Activated CD4-positive, alpha-beta memory T cell treated with anti-CD3 and anti-CD28 coated beads, Interleukin-2, amount 10 ng/mL, durations not matched to agents 7 days and 5 days (primary cell): ENCODE measurements at places on chromosomes 16 and 17.
A peak's percentile ranks its signal among the peaks of the same experiment; 100 is the strongest.

- no peaks in the 10 kb centered on the region for H3K36me3 ChIP-seq
- no peak overlapping the region for H3K27ac ChIP-seq
- no peaks in the 10 kb centered on the region for H3K4me1 ChIP-seq
- H3K27me3 ChIP-seq = no peaks in the 10 kb centered on the region
These were observed 271.2 kb downstream of the CBLN1 start for GRCh38 chr16:49010396-49010795.

DNA sequence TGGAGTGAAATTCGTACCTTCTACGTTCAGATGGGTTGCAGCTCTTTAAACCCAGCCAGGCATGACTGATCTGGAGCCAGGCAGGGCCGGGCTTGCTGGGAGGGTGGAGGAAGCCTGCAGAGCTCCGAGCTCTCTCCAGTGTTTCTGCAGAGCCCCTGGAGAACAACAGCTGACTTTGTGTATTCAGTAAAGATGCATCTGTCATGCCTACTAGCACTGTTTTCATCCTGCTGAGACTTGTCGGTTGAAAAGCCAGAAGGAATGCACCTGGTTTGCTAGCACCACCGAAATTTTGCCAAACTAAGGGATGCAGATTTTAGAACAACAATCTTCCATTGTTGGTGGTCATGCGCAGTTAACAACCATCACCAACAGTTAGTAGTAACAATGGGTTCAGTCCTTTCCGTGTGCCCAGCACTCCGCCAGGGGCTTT lies 22.4 kb upstream of the SCNN1B start:
- H3K4me1 ChIP-seq = no peaks in the 10 kb centered on the region
- peaks cover 20% of the 10 kb centered on the region for H3K27me3 ChIP-seq
- no peak for DNase-seq
- no peak overlapping the region for H3K4me3 ChIP-seq
- H3K27ac ChIP-seq = no peak overlapping the region

- H3K4me3 ChIP-seq = no peak overlapping the region
- DNase-seq = no peak
- H3K36me3 ChIP-seq = peaks cover 38% of the 10 kb centered on the region
- H3K27me3 ChIP-seq = no peaks in the 10 kb centered on the region
- H3K27ac ChIP-seq = no peak overlapping the region
These were observed 9.1 kb downstream of the TIMM22 start for GRCh38 chr17:1006054-1006453.

DNA sequence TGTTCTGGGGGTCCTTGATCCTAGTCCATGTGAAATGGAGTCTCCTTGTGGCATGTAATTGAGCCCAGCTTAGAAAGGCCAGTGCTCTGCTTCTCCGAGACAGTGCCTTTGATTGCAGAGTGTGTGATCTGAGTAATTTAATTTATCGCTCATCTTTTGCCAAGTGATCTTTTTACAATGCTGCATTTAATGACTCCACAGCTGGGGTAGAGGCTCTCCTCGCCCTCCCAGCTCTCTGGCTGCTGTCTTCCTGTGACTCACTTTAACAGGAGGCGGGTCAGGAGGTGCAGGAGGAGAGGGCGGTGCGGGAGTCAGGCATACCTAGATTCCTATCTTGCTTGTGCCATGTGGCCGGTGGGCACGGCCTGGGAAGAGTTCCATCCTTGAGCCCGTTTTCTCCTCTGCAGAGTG lies 113.4 kb upstream of the FOXF1 start:
- H3K27ac ChIP-seq = no peak overlapping the region
- no peaks in the 10 kb centered on the region for H3K27me3 ChIP-seq
- H3K4me3 ChIP-seq = no peak overlapping the region

DNA sequence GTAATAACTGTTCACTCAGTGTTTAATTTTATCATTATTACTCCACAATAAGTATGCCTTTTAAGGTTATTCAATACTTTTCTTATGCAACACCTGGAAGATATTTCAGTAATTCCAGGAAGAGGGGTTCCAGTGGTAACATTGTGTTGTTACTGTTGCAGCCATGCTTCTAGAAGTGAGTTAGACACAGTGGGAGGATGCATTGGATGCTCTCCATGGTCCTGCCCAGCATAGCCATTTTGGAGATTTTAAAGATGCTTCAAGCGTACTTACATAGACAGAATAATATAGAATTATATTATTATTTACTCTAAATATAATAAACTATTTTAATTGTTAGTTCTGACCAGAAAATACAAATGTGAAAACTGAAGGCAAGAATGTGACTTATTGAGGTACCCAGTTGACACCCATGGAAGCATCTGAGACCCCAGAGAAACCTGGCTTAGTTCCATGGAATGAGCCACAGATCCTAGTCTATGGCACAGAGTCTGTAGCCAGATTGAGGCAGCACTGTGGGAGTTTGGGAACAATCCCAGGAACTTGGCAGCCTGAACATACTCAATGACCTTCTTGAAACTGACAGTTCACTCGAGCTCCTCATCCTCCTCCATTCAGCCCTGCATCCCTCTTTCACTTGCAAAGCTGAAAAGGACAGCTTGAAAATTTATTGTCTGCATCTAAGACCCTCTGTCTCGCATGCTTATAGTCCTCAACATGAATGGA lies 190.1 kb upstream of the HS3ST4 start:
- no peaks in the 10 kb centered on the region for H3K4me1 ChIP-seq
- no peaks in the 10 kb centered on the region for H3K36me3 ChIP-seq
- peaks cover 2% of the 10 kb centered on the region for H3K27me3 ChIP-seq
- H3K4me3 ChIP-seq = no peak overlapping the region
- no peak overlapping the region for H3K27ac ChIP-seq
- no peak for DNase-seq

DNA sequence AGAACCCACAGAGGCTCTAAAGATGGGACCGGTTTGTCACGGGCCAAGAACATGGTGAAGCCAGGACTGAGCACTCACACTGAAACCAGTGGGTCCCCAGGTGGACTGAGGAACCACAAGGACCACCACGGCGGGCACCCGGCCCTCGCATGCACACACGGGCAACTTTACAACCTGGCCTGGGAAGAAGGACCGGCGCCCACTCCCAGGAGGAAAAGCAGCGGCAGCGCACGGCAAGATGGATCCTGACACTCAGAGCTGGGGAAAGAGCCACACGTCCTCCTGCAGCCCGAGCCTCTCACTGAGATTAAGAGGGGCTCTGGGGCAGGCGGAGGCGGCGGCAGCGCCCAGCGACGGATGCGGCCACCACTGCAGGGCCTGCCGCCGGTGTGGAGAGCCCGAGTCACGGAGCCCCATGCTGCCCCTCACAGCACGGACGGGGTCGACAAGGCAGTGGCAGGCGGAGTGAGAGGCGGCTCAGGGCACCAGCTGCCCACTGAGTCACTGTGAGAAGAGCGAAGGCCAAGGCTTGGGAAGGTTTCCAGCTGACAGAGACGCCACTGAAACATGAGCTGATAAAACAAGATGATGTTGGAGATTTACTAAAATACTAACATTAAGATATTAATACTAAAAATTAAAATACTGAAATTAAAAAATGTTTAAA lies 118.3 kb downstream of the ANKRD11 start:
- no peak overlapping the region for H3K4me3 ChIP-seq
- DNase-seq = no peak
- no peaks in the 10 kb centered on the region for H3K27me3 ChIP-seq

DNA sequence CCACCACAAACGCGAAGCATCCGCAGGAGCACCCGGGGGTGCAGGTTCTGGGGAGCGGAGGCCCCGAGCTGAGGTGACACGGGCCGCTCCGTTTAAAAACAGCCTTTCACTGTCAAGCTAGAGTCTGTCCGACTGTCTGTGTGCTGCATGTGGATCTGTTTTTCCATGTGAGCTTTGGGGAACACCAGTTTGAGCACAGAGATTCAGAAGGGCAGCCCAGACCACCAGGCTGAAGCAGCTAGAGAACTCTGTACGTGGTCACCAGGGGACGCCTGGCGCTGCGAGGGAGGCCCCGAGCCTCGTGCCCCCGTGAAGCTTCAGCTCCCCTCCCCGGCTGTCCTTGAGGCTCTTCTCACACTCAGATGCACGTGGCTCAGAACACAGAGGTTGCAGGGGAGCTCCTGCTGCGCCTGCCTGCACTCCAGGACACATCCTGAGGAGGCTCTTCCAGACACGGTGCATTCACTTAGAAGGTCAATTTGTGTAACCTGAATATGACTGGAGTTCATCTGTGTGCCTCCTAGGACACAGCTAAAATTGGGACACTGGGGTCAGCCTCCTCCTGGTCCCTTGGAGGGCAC lies 15.7 kb upstream of the FOXK2 start:
- DNase-seq = no peak
- H3K36me3 ChIP-seq = no peaks in the 10 kb centered on the region
- no peaks in the 10 kb centered on the region for H3K27me3 ChIP-seq
- H3K4me1 ChIP-seq = peaks cover 18% of the 10 kb centered on the region
- H3K4me3 ChIP-seq = no peak overlapping the region

DNA sequence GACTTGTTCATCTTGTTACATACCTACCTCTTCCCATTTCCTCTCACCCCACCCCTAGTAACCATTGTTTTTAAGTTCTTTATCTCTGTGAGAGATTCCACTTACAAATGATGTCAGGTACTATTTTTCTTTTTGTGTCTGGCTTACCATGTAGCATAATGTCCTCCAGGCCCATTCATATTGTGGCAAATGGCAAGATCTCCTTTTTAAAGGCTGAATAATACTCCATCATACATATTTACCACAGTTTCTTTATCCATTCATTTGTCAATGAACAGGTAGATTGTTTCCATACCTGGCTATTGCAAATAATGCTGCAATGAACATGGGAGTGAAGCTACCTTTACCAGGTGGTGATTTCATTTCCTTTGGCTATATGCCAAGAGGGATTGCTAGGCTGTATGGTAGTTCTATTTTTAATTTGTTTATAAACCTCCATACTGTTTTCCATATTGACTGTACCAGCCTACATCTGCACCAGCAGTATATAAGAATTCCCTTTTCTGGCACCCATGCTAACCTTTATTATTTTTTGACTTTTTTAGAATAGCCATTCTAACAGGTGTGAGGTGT lies 53.9 kb downstream of the NSRP1 start:
- DNase-seq = no peak
- H3K36me3 ChIP-seq = peaks cover 30% of the 10 kb centered on the region
- no peaks in the 10 kb centered on the region for H3K27me3 ChIP-seq
- no peak overlapping the region for H3K27ac ChIP-seq
- no peak overlapping the region for H3K4me3 ChIP-seq

- no peak overlapping the region for H3K4me3 ChIP-seq
- no peaks in the 10 kb centered on the region for H3K27me3 ChIP-seq
- no peak for DNase-seq
- H3K4me1 ChIP-seq = peaks cover 21% of the 10 kb centered on the region
- peaks cover 6% of the 10 kb centered on the region for H3K36me3 ChIP-seq
- H3K27ac ChIP-seq = no peak overlapping the region
These were observed 4.8 kb upstream of the ANKRD11 start for GRCh38 chr16:89495121-89495520.

DNA sequence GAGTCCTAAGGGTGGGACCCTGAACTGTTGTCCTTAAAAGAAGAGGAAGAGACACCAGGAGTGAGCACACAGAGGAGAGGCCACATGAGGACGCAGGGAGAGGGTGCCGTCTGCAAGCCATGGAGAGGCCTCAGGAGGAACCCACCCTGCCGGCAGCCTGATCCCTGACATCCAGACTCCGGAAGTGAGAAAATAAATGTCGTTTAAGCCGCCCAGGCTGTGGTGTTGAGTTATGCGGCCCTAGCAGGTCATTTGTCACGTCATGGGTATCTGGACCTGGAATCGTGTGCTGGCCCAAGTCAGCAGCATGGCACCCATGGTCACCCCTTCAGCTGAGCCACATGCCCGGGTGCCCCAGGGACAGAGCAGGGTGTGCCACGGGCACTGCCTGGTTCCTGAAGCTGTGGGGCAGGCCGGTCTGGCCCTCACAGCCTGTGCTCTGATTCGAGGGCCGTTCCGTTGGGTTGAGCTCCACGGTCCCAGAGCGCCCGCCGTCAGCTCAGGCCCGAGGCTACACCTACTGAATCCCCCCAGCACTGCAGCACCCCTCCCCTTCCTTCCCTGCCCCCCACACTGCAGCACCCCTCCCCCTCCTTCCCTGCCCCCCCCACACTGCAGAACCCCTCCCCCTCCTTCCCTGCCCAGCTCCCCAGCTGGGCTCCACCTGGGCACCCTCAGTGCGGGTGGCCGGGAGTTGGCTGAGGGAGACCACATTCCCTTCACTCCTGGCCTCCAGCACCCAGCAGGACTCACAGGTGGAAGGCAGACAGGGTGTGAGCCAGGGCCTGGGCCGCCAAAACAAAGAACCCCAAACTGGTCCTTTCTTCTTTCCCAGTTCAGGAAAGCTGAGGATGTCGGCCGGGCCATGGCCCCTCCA lies 2.7 kb upstream of the CCDC57 start:
- H3K27me3 ChIP-seq = no peaks in the 10 kb centered on the region
- H3K4me3 ChIP-seq = no peak overlapping the region
- H3K4me1 ChIP-seq = peaks cover 43% of the 10 kb centered on the region
- H3K36me3 ChIP-seq = no peaks in the 10 kb centered on the region
- DNase-seq = no peak

DNA sequence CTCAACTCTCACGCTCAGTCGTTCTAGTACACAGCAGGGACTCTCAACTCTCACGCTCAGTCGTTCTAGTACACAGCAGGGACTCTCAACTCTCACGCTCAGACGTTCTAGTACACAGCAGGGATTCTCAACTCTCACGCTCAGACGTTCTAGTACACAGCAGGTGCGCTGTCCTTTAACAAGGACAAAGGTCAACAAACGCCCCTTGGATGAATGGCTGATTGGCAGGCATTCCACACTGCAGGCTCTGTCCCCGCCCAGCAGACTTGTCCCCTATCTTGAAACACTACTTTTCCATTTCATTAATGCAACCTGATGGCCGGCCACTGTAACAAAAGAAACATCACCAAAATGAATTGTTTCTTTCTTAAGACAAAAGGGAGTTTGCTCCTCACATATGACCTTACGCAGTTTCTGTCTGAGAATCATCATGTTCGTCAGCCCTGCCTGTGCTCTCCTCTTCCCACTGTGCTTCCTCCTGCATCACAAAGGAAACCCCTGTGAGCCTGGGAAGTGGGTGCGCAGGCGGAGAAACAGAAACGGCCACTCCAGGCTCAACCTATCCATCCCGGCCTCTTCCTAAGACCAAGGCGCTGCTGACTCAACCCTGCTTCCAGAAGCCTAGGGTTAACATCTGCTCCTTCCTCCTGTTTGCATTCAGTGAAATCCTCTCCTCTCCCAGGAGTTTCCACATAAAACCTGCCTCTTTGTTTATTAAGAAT lies 59.8 kb downstream of the ANKRD11 start:
- peaks cover 37% of the 10 kb centered on the region for H3K4me1 ChIP-seq
- no peak overlapping the region for H3K27ac ChIP-seq
- DNase-seq = no peak
- H3K27me3 ChIP-seq = no peaks in the 10 kb centered on the region

- H3K36me3 ChIP-seq = no peaks in the 10 kb centered on the region
- no peak overlapping the region for H3K27ac ChIP-seq
- H3K4me3 ChIP-seq = no peak overlapping the region
- no peak for DNase-seq
These were observed 336.7 kb upstream of the C16orf82 start for GRCh38 chr16:26729951-26730541.

GRCh38 chr16:88466175-88466862 lies 13.2 kb downstream of the ZFPM1 start:
- peak overlapping the region; percentile 26 for H3K27ac ChIP-seq
- H3K36me3 ChIP-seq = no peaks in the 10 kb centered on the region
- peaks cover 47% of the 10 kb centered on the region for H3K4me1 ChIP-seq
- H3K4me3 ChIP-seq = no peak overlapping the region
- no peaks in the 10 kb centered on the region for H3K27me3 ChIP-seq

GRCh38 chr16:9428355-9429005 lies 337.0 kb downstream of the HAPSTR1 start:
- H3K4me3 ChIP-seq = no peak overlapping the region
- no peak overlapping the region for H3K27ac ChIP-seq
- DNase-seq = no peak

GRCh38 chr16:86508028-86508946 lies 2.0 kb upstream of the FOXF1 start:
- H3K27ac ChIP-seq = peak overlapping the region; percentile 59
- H3K36me3 ChIP-seq = peaks cover 10% of the 10 kb centered on the region
- DNase-seq = no peak
- H3K27me3 ChIP-seq = peaks cover 69% of the 10 kb centered on the region
